LHCN-M2 (cell line): ENCODE measurements at places on chromosomes 5 and 9.

GRCh38 chr9:126276056-126276728, 50.4 kb upstream of the MVB12B start:
- DNase-seq: no peak

DNA sequence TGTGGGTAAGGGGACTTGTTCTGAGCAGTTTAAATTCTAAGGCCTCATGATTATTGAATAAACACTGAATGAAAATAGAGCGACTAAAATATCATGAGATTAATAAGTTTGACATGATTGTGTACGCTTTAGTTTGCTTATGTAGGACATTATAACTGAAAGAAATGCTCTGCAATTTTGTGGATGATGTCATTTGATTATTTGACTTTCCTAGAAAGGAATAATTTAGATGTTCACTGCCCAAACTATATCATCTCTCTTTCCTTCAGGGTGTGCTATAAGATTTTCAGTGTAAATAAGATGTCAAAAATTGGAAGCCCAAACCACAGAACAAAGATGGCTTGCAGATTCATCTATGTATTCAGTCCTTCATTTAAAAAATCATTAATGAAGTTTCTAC, 115.7 kb upstream of the MTAP start:
- DNase-seq: no peak

DNA sequence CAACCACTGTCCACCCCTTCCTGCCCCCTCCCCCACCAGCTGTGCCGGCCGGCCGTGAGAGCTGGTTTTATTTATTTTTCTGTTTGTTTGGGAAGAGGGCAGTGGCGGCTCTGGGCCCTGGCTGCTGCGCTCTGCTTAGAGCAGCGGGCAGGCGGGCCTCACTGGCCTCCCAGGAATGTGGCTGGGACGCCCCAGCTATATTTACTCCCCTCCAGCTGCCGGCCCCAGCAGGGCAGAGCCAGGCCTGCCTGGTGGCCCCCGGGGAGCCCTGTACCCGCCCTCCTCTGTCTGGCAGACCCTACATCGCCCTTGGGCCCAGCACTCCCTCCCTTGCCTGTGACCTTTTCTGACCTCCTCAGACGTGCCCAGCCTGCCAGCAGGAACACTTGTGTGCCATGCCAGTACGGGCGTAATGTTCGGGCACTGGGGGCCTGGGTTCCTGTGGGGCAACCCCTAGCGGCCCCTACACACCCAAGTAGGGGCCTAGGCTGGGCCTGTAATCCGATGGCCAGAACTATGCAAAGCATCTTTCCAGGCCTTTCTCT, 7.7 kb downstream of the CXXC5 start:
- peak; percentile 92 for DNase-seq

GRCh38 chr5:132949136-132949535, 14.3 kb downstream of the AFF4 start:
- no peak for DNase-seq

DNA sequence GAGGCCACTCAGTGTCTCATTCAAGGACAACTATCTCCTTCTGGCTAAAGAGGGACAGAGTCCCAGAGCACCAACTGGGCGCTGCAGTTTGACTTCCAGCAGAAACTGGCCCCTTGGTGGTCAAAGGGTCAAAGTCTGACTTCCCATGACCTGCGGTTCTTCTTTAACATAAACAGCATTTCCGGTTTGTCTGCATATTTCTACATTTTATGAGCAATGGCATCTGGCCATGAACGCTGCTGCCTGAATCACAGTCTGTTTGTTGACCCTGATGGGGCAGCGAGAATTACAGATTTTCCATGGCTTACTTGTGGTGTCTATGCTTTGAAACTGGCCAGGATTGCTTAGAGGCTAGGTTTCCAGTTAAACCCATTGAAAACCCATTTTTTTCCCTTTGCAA, 1.3 kb downstream of the TNFSF15 start:
- peak; percentile 76 for DNase-seq

- DNase-seq: no peak
Observed at GRCh38 chr5:148458036-148458888, 74.5 kb downstream of the FBXO38 start.

- no peak for DNase-seq
Observed at GRCh38 chr5:54691656-54692055, 174.1 kb downstream of the SNX18 start.

- peak; percentile 76 for DNase-seq
Observed at GRCh38 chr5:10387690-10388089, 34.2 kb downstream of the MARCHF6 start.

- DNase-seq: no peak
Observed at GRCh38 chr9:136021872-136022681, 60.9 kb upstream of the UBAC1 start.

GRCh38 chr5:1593903-1594356, 70.2 kb upstream of the LPCAT1 start:
- DNase-seq: no peak

DNA sequence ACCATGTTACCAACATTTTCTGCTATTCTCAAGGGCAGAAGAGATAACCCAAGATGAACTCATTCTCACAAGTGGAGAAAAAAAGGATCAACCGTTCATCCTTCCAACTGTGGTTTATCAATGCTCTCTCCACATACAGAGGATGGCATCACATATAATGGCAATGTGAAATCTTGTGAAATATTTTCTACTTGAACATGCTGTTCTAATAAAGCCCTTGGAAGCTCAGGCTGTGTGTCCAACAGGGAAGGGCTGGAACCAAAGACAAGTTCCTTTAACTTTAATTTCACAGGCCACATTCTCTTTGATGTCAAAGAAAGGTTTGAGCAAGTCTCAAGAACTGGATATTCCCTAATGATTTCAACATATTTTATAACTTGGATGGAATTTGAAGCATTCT, 230.5 kb downstream of the SPOCK1 start:
- DNase-seq: no peak

- DNase-seq: no peak
Observed at GRCh38 chr9:92422611-92423338, 1.5 kb downstream of the OMD start.

- no peak for DNase-seq
Observed at GRCh38 chr5:152474961-152475360, 69.9 kb upstream of the NMUR2 start.

DNA sequence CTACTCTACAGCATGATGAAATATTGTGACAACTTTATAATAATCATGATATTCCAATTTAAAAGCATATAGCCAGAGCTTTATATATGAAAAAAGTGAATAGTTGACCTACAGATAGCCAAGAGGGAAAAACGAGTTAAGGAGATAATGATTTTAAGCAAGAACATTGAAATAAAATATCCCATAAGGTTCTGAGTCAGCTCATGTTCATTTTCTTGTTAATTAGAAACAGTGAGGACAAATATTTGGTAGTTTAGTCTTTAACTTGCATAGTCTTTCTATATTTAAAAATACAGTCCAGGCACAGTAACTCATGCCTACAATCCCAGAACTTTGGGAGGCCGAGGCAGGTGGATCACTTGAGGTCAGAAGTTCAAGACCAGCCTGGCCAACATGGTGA, 55.8 kb upstream of the CDH6 start:
- DNase-seq: no peak

DNA sequence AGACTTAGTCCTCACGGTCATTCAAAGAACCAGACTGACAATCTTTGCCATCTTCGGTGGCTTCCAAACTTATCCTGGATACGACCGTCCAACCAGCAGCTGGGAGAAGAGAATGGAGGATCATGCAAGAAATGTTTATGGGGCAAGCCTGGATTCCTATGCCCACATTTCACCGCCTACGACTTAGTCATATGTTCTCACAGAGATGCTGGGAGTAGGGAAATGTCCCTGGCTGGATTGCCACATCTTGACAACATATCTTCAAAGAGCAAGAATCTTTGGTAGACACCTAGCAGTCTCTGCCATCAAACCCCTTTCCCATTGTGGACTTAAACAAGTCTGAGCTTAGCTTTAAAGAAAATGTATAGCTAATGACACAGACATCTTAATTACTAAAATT, 5.0 kb downstream of the MED7 start:
- no peak for DNase-seq

GRCh38 chr9:123620239-123620638, 264.2 kb downstream of the CRB2 start:
- DNase-seq: peak; percentile 5

DNA sequence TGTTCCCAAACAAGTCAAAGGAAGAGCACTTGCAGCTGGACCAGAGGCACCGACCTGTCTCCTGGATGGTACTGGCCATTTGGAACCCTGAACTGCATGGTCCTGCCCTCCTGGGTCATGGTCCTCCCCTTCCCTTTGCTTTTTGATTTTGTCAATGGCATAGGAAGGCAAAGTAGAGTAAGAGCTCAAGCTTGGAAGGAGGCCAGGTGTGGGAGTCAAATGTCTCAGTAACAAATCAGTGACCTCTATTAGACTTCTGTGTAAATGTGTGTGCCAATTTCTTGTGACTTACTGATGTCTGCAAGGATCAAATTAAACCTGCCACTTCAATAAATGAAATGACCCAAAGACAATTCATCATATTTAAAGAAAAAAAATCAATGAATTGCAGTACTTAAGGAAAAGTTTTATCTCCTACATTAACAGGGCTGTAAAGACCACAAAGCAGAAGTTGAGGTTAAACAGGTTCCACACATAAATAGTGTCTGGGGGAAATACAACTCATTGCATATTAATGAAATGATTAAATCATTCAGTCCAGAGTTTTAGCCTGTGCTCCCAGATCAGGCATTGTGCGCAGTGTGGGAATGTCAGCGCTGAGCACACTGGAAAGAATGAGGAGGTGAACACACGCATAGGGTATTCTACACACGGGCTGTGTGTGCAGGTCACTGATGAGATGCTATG, 32.7 kb downstream of the OSMR start:
- DNase-seq: no peak

DNA sequence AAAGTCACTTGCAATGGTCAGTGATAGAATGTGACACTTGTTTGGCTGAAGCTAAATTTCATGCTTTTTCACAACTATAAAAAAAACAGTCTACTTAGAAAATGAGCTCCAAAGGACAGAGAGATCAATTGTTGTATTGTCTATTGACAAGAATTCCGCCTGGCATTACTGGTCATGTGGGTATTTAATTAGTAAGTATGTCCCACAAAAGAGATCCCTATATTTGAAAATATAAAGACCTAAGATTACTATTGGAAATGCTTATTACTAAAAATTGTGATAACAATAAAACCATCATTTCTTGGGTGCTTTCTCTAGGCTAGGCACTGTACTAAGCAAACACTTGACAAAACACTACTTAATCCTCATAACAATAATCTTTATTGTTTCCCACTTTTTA, 745.2 kb upstream of the C9orf72 start:
- DNase-seq: no peak

- peak; percentile 15 for DNase-seq
Observed at GRCh38 chr5:31531543-31531887, 378 bp downstream of the DROSHA start.

- DNase-seq: no peak
Observed at GRCh38 chr9:10703139-10703538, 90.3 kb upstream of the PTPRD start.

DNA sequence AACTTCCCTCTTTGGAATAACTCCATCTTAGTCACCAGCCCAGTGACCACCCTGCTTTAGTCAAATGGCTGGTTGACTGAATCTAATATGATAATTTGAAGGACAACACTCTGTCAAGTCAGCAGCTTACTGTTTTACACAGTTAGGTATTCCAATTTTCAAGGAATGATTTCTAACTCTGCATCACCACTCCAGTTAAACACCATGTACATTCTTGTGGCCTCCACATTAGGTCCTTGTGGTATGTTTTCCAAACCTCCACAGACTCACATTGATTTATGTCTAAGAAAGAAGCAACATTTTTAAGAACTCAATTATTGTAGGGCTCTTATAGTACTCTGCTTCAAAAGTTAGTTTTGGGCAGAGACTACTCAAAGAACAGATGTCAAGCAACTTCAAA, 110.7 kb downstream of the TLE1 start:
- DNase-seq: peak; percentile 31

DNA sequence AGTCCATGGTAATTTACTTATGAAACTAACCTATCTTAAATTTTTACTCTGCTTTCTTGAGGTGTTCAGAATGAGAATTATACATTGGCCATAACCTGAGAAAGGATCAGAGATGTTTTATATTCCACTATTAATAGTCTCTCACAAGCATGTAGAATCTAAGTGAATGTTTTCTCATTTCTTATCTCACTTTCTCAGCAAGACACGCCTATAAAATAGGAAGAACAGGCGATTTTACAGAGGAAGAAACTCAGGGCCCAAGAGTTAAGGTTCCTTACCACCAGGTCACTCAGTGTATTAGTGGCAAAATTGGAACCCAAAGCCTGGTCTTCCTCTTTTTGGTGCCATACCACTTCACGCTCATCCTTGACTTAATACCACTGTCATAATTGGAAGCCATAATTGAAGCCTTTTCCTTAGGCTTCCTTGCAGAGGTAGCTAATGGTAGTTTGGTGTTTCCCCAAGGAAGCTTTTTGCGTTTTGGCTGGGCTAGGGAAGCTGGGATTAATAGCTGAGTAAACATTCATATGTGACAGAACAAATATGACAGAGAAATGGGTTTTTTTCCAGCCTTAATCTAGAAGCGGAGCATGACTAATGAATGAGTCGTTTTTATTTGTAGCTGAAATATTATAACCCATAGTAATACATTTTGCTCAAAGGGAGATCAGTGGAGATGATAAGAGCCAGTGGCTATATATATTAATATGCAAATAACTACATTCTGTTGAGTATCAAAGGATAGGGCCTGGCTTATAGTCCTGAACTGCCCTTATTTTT, 16.9 kb downstream of the HMGXB3 start:
- peak; percentile 63 for DNase-seq

DNA sequence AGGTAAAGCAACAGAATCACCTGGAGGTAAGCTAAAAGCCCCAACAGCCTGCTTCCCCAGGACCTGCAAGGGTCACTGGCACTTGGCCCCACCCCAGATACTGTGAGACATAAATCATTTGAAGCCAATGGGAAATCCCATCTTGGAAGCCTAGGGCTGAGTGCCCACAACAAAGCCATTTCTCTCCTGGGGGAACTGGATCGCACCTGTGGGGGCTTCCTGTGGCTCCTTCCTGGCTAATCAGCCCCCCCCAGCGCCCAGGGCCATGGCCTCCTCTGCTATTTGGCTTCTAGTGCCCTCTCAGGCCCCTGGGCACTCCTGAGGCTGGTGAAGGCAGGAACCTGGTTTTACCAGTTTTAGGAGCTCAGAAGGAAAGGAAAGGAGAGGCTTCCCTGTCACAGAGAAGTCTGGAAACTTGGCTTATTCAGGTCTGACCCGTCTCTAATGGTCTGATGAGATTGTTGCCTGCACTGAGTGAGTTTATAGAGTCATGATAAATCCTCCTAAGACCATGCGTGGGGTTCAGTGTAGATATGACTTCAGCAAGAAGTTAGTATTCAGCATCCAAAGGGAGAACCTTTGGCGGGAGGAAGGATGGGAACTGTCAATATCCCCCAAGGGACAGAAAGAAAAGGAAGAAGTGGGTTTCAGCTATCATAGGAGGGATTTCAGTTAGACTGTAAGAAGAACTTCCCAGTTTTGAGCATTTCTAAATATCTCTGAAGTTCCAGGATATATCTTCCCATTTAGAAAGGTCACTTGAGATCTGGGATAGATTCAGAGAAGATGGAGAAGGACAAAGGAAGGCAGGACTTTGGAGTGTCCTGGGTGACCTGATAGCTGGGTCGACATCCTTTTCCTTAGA, 1.2 kb downstream of the KCNMB1 start:
- DNase-seq: no peak

- DNase-seq: no peak
Observed at GRCh38 chr5:95401626-95402025, 10.5 kb downstream of the FAM81B start.

GRCh38 chr5:132819468-132819867, 6.4 kb downstream of the SOWAHA start:
- no peak for DNase-seq
